ENCODE measurements at places on chromosomes 5 and 9.
A peak's percentile ranks its signal among the peaks of the same experiment; 100 is the strongest.

DNA sequence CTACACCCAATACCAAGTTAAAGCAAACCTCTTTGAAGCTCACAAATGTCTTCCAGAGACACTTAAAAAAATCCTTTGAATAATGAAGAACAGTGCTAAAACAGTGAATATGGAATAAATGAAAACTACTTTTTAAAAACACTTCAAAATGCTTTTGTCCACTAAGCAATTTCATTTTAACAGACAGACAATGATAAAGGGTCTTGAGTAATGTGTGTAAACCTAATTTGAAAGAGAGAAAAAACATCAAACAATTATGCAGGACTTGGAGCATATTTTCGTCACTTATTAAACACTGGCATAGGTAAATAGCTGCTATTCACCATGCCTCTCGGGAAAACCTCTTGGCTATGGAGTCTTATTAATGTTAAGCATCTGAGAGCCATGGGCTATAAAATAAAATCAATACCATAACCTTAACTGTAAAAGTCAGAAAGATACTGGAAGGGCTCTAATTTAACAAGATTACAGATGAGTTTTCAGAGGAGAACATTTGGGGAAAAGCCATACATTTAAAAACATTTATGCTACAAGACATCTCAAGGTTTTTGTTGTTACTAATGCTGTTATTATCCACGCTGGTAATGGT is 177.8 kb downstream of the NFIB start:
- DNase-seq: no peak

DNA sequence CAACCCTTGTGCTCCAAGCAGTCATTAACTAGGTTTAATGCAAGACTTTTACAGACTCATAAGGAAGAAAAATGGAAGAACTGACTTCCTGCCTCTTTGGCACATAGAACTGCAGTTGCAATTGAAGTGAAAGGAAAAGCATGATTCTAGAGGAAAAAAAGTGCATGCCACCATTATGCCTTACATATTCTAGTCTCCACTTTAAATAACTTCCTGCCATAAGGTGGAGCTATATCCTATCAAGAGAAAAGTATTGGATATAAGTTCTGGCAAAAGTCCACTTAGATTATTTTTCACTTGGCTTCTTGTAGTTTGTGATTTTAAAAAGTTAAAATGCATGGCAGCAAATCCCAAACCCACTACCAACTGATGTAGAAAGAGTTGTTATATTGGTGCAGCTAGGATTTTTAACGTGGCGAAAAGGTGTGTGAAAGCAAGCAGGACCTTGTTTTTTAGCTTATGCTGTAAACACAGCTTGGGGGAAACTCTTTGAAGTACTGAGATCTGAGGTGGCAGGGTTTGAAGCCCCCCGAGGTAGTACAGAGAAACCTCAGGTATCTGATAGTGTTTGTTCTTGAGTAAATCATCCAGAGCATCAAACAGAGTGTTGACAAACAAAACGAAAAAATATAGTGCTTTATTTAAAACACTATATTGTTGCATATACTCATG is 117.9 kb downstream of the ANXA1 start:
- peak; percentile 83 for DNase-seq

DNA sequence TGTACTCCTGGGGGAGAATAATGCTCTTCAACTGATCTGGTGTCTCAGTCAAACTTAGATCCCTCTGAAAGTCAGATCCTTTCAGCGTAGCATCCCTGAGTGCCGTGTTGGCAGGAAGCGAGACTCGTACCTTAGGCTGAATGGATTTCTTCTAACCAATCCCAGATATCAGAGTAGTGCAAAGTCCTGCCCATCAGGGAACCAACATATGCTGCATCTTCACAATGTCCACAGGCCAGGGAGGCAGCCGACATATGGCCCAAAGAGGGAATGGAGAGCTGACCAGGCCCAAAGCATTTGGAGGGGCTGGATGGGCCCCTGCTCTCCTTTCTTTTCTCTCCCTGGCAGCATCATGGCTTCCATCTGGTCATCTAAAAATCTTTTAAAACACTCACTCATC is 497.0 kb upstream of the DAP start:
- DNase-seq: no peak

GRCh38 chr5:175658299-175659145 is 651 bp downstream of the HRH2 start:
- DNase-seq: no peak

- DNase-seq: no peak
Observed at GRCh38 chr5:120354126-120354525, 110.0 kb upstream of the PRR16 start.

GRCh38 chr5:12023614-12024241 is 119.5 kb upstream of the CTNND2 start:
- peak; percentile 62 for DNase-seq

GRCh38 chr5:38827525-38827924 is 18.3 kb upstream of the OSMR start:
- peak; percentile 58 for DNase-seq

- no peak for DNase-seq
Observed at GRCh38 chr9:8673830-8674229, 874.3 kb upstream of the DMAC1 start.

GRCh38 chr5:142426129-142427014 is 101.6 kb upstream of the SPRY4 start:
- peak; percentile 84 for DNase-seq

DNA sequence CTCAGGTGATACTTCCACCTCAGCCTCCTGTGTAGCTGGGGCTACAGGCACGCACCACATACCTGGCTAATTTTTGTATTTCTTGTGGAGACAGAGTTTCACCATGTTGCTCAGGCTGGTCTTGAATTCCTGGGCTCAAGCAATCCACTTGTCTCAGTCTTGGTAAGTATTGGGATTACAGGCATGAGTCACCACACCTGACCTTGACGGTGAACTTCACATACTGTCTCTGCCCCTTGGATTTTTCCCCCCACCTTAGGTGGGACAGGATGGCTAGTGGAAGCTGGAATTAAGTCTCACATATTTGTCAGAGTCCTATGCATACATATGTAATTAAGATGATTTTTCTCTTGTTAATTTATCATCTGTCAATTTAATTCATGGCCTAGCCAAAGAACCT is 20.9 kb upstream of the RFK start:
- peak; percentile 45 for DNase-seq

DNA sequence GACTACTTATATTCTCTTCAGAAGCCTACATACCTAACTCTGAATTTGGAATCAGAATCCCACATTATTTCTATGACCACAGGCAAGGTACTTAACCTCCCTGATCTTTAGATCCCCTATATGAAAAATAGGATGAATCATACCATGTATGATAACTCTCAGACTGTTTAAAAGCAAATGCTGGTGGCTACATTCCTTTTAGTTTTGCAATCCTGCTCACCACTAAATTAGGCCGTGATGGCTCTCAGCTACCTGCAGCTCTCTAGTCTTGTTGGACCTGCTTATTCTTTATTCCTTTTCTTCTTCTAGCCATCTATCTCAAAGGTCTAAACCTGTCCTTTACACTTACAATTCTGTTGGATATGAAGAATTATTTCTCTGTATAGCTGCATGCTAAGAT is 303.4 kb upstream of the ATP10B start:
- DNase-seq: no peak

GRCh38 chr9:128733256-128733655 is 9.3 kb upstream of the ZDHHC12 start:
- peak; percentile 90 for DNase-seq

DNA sequence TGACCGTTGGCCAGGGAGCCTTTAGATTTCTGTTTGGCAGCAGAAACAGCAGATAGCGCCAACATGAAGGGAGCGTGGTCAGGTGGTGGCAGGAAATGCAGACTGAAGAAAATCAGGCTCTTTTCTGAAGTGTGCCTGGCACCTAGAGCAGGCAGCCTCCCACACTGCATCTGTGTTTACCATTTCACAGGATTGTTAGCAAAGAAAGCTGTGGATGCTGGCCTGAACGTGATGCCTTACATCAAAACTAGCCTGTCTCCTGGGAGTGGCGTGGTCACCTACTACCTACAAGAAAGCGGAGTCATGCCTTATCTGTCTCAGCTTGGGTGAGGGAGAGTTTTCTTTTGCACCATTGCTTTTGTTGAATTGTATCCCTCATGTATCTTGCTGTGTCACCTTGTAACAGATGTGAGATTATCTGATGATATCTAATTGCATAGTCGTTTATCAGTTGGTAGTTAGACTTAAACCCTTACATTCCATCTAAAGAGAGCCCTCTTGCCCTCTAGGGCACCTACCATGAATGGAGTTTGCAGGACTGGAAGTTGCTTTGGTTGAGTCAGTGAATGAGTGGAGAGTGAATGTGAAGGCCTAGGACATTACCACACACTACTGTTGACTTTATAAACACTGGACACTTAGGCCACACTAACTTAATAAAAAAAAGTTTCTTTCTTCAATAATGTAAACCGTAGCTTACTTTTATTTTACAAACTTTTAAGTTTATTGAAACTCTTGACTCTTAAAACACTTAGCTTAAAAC is 42.8 kb downstream of the ACO1 start:
- peak; percentile 59 for DNase-seq

- no peak for DNase-seq
Observed at GRCh38 chr9:84858364-84858763, 188.8 kb downstream of the NTRK2 start.

DNA sequence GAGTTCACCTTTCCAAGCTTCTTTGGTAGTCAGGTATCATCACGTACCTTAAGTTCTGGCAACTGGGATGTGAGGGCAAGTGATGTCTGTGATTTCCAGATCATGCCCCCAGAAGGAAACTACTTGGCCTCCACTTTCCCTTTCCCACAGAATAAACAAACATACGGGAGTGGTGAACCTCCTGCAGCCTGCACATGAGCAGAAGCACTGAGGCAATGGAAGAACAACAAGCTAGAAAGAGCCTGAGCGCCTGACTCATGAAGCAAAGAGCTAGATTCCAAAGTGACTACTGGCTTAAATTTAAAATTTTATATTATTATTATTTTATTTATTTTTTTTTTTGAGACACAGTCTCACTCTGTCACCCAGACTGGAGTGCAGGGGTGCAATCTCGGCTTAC is 35.0 kb downstream of the ARL15 start:
- DNase-seq: peak; percentile 79

- no peak for DNase-seq
Observed at GRCh38 chr9:75850459-75851200, 39.8 kb upstream of the PCSK5 start.

DNA sequence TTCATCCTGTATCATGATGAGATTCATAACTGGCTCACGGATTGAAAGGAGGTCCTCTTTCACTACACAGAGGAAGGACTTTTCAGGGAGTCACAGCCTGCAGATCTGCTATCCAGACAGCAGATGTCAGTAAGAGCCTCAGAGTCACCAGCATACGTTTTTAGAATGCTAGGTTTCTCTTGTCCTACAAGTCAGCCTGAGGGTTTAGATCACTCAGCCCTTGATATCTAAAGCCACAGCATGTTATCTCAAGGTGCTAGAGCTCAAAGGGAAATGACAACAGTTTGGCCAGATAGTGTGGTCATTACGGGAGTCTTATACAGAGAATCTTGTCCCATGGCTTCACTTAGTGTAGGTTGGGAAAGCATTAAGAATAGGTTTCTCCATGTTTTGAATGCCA is 30.9 kb upstream of the SLC46A2 start:
- peak; percentile 85 for DNase-seq

DNA sequence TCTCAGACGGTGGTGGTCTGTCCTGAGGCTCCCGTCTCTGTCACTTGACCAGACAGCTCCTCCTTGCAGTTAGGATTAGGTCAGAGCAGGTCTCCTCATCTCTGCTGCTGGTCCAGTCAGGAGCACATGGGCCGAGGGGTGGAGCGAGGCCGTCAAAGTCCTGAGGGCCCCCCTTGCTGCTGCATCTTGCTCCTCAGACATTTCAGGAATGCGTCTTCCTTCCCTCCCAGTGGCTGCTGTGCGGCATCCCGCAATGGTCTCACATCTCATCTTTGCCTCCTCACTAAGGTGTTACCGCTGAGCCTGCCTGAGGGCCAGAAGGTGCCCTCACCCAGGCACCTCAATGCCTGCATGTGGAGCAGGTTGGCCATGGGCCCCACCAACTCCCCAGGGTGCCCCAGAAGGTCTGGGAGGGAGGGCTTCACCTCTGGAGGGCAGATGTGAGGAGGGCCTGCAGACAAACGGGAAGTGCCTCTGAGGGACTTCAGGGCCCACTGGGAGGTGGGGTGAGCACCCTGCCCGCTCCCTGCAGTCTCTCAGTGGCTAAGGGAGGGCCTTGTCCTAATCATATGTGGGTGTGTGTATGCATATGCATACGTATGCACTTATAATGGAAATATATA is 137.7 kb upstream of the LMX1B start:
- no peak for DNase-seq

DNA sequence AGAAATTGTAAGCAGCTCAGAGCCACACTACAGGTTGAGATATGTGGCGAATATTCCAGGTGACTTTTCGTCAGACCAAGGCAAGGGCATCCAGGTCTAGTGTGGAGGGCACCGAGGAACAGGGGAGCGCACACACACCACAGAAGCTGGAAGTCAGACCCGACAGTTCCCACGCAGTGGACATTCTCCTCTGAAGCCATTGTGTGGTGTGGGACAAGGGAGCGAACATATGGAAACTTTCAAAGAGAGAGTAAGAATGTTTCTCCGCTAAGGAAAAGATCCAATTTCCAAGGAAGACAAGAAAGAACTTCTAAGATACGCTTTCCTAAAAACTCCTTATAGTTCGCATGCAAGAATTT is 141.4 kb upstream of the OTULINL start:
- no peak for DNase-seq

DNA sequence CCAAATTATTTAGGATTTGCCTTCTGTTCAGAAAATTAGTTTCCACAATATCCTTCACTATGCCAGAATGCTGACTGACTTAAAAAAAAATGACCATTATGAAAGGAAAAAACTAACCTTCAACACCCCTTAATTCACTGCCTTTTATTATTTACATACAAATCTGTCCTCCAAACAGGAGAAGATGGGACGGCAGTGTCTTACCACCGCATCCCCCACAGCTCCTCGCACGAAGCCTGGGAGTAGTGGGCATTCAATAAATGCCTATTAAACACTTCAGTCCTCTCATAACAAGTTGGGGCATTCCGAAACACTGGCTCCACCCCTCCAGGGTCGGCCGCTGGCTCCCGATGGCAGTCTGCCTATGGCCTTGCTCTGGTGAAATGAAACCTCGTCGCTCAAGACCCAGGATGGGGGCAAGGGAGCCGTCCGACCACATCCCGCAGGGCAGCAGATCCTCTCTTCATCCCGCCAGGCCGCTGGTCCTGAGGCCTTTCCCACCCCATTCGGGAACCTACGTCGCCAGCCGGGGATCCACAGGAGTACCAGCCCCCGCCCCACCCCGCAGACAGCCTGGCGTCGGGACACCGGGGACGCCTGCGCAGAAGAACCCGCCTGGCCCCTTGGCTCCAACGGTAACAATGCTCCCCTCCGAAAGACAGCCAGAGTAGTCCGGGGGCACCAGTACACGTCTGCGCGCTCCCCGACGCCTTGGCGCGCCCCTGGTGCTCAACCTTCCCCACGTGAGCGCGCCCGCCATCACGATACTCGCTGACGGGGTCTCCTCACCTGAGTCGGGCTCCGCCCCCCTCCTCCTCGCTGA is 613 bp downstream of the ZBTB5 start:
- peak; percentile 69 for DNase-seq

DNA sequence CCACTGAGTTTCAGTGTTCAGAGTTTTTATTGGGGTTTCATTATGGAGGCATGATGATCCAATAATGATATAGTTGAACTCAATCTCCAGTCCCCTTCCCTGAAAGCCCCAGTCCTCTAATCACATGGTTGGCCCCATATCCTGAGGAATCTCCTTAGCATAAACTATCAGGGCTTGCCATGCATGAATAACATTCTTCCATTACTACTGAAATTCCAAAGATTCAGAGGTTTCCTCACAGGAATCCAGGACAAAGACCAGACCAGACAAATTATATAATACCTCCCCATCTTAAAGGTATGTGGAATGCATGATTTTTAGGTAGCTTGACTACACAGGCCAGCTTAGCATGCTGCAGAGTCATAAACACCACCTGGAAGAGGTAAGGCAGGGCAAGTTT is 15.5 kb upstream of the LRRTM2 start:
- DNase-seq: no peak
